WTC11 (cell line): ENCODE measurements at places on chromosomes 11 and 22.

DNA sequence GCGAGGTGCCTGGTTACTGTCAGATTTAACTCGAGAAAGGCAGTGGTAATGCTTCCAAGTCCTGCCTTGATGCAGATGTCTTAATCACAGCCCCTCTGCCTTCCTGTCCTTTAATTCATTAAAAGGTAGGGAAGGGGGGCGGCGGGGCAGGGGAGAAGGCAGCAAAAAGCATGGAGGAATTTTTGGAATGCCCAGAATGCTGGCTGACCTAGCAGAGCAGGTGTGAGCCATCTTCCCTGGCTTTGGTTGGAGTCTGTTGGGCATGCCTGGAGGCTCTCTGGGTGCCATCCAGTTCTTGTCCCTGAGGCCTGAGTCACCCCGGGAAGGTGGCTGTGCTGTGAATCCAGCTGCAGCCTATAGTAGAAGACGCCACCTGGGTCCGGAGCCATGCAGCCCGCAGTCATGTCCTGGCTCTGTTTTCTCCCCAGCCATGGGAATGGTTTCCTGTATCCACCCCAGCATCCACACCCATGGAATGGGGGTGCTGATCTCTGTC lies 15.6 kb downstream of the KIAA1671 start:
- H3K27me3 ChIP-seq = no peaks in the 10 kb centered on the region
- H3K4me3 ChIP-seq = no peak overlapping the region
- peaks cover 6% of the 10 kb centered on the region; the same call in 1 of the 2 replicates for H3K36me3 ChIP-seq
- peak; percentile 76 for DNase-seq

DNA sequence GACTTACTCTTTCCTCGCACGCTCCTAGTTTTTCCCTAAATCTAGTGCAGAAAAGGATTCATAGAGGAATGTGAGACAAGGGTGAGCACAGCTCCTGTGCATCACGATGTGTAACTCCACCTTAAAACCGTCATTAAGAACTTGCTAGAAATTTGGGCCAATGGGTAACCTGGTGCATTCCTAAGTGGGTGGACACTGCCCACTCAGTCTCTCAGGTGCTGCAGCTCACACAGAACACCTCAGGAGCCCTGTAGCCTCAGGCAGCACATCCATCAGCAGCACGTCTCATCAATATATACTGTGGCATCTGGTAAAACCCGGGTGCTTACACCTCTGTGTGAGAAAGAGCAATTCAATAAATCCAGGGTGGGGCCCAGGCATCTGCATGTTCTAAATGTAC lies 12.4 kb downstream of the POU2AF3 start:
- no peaks in the 10 kb centered on the region for H3K27me3 ChIP-seq
- DNase-seq = no peak
- H3K36me3 ChIP-seq = no peaks in the 10 kb centered on the region
- no peak overlapping the region for H3K27ac ChIP-seq

GRCh38 chr11:8913961-8914660 lies 3.1 kb downstream of the AKIP1 start:
- H3K4me3 ChIP-seq = no peak overlapping the region
- DNase-seq = peak; percentile 65
- H3K4me1 ChIP-seq = peaks cover 38% of the 10 kb centered on the region
- H3K27me3 ChIP-seq = peaks cover 13% of the 10 kb centered on the region

DNA sequence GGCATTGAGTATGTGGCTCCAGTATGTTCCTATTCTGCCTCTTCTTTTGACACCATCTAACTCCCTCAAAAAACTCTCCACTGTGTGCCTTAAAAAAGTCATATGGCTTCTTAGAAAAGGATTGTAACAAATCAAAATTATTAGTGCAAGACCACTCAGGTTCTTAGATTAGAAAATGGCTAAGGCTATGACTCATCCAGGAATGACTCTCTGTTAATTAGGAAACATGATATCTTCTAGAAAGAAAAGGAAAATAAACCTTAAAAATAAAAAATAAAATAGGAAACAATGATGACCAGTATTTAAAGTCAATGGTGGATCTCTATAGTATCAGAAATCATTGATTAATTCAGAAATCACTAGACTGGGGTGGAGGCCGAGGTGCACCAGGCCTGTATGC lies 21.7 kb downstream of the SLC25A17 start:
- no peak overlapping the region for H3K27ac ChIP-seq
- no peaks in the 10 kb centered on the region for H3K27me3 ChIP-seq
- no peak for DNase-seq
- H3K4me1 ChIP-seq = no peaks in the 10 kb centered on the region
- no peak overlapping the region for H3K4me3 ChIP-seq

DNA sequence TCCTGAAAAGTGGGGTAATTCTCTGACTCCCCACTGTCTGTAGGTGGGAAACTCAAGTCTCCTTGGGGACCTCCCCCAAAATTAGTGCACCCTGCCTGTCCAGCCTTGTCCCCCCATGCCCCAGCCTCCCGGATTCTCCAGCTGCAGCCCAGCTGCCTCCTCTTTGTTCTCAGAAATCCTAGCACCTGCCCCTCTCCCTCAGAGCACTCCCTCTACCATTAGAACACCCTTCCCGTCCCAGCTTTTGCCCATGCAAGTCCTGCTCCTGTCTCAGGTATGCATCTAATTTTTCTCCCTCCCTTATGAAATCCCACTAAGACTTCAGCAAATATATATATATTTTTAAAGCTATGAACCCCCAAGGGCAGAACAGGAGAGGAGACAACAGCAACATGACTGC lies 37.3 kb downstream of the LRFN4 start:
- DNase-seq = no peak
- no peak overlapping the region for H3K27ac ChIP-seq
- no peak overlapping the region for H3K4me3 ChIP-seq

- H3K4me3 ChIP-seq = no peak overlapping the region
- peak overlapping the region; percentile 57; the same call in 1 of the 2 replicates for H3K27ac ChIP-seq
- peaks cover 29% of the 10 kb centered on the region for H3K36me3 ChIP-seq
- H3K27me3 ChIP-seq = no peaks in the 10 kb centered on the region
These were observed 14.4 kb downstream of the YWHAH start for GRCh38 chr22:31958625-31959239.

GRCh38 chr11:126485021-126485792 lies 129.7 kb downstream of the ST3GAL4 start:
- peak; percentile 0 for DNase-seq
- H3K27me3 ChIP-seq = no peaks in the 10 kb centered on the region; the same call in 1 of the 2 replicates
- no peak overlapping the region for H3K27ac ChIP-seq
- H3K4me1 ChIP-seq = peaks cover 24% of the 10 kb centered on the region

GRCh38 chr11:5297721-5298323 lies 3.9 kb downstream of the OR51B4 start:
- H3K36me3 ChIP-seq = no peaks in the 10 kb centered on the region
- no peak for DNase-seq
- no peak overlapping the region for H3K4me3 ChIP-seq

DNA sequence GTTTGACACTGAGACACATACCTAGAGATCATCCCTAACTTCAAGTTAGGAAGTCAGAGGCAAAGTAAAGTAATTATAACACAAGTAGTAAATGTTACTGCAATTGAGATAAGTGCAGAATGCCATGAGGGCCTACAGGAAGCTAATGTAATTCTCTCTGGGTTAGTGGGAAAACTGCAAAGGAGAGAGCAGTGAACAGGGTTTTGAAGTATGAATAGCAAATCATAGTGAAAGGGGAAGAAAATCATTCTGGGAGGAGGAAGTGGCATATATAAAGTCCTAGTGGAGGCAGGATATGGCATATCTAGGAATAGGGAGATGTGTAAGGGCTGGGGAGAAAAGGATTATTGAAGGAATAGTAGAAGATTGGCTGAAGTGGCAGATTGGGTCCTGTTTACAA lies 27.9 kb downstream of the RNF169 start:
- H3K36me3 ChIP-seq = no peaks in the 10 kb centered on the region
- no peak for DNase-seq
- no peak overlapping the region for H3K27ac ChIP-seq
- no peaks in the 10 kb centered on the region for H3K27me3 ChIP-seq
- no peak overlapping the region for H3K4me3 ChIP-seq
- no peaks in the 10 kb centered on the region for H3K4me1 ChIP-seq

DNA sequence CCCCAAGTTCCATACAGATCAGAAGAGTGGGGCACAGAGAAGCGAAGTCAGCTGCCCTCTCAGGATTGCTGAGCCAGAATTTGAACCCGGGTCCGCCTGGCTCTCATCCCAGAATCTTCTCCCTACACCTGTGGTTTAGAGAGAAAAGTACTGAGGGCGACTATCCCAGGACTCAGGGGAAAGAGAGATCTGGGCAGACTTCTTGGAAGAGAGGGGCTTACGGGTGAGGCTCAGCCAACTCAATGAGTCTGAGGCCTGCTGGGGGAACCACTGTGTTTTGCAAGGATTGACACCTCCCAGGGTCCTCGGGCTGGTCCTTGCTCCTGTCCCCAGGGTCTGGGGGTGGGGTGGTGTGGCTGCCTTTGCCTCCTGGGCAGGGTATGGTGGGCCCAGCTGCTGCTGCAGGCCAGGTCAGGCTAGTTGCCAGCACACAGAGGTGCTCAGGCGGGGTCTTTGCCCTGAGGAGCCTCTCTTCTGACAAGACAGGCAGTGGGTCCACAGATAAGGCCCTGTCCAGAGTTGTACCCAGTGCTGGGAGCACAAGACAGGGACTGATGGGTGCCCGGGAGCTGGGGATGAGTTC lies 1.2 kb downstream of the CAPN5 start:
- H3K27ac ChIP-seq = no peak overlapping the region
- H3K4me3 ChIP-seq = peak overlapping the region; percentile 75
- peaks cover 21% of the 10 kb centered on the region for H3K27me3 ChIP-seq
- peaks cover 26% of the 10 kb centered on the region for H3K4me1 ChIP-seq
- no peaks in the 10 kb centered on the region for H3K36me3 ChIP-seq

DNA sequence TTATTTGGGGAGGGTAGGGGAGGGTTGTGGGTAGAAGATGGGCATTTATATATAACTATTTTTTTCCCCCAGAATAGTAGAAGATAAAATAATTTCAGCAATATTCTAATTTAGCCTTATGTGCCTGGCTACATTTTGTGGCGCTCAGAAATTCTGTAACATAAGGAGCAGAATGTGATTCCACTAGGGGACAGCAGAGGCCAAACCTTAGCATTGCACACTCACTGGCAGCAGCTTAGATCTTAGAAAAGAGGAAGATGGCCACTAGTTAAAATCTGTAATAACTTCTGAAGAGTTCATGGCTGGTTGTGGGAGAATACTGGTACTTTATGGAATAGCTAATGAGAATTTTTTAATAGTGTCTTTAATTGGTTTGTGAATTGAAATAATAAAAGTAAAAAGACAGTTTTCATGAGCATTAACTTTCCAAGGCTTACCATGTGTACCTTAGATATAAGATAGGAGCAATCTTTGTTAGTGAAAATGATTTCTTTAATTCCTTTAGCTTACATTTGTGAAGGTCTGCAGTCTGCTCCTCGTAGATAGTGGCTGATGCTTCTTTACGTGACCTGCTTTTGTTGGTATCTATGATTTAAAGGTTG lies 33.1 kb downstream of the DDX10 start:
- H3K27me3 ChIP-seq = no peaks in the 10 kb centered on the region
- no peak overlapping the region for H3K4me3 ChIP-seq
- DNase-seq = peak; percentile 27
- H3K27ac ChIP-seq = no peak overlapping the region

- no peaks in the 10 kb centered on the region for H3K36me3 ChIP-seq
- no peak overlapping the region for H3K27ac ChIP-seq
- peaks cover 3% of the 10 kb centered on the region; the same call in 1 of the 2 replicates for H3K27me3 ChIP-seq
These were observed 11.2 kb downstream of the BARX2 start for GRCh38 chr11:129386795-129387397.

GRCh38 chr11:3614742-3615171 lies 27.0 kb downstream of the ART5 start:
- H3K27me3 ChIP-seq = peaks cover 3% of the 10 kb centered on the region; the same call in 1 of the 2 replicates
- H3K4me3 ChIP-seq = no peak overlapping the region
- H3K27ac ChIP-seq = no peak overlapping the region
- no peaks in the 10 kb centered on the region for H3K36me3 ChIP-seq

DNA sequence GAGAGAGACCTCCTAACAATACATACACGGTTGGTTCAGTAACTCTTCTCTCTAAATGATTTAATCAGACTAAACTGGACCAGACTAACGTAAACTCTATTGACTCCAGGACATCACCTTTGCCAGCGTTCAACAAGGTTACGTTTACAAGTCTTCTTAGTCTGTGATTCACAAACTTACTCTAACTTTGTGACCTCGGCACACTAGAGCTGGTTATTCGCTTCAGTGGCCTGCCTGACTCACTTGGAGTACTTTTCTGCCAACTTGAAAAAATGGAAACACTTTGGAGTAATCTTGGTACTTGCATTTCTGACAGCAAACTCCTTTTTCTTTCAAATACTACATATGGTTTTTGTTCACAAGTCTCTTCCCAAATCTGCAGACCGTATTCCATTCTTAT lies 26.2 kb downstream of the MTMR2 start:
- H3K27ac ChIP-seq = no peak overlapping the region
- H3K36me3 ChIP-seq = no peaks in the 10 kb centered on the region
- H3K4me3 ChIP-seq = no peak overlapping the region
- H3K27me3 ChIP-seq = no peaks in the 10 kb centered on the region
- H3K4me1 ChIP-seq = peaks cover 7% of the 10 kb centered on the region

DNA sequence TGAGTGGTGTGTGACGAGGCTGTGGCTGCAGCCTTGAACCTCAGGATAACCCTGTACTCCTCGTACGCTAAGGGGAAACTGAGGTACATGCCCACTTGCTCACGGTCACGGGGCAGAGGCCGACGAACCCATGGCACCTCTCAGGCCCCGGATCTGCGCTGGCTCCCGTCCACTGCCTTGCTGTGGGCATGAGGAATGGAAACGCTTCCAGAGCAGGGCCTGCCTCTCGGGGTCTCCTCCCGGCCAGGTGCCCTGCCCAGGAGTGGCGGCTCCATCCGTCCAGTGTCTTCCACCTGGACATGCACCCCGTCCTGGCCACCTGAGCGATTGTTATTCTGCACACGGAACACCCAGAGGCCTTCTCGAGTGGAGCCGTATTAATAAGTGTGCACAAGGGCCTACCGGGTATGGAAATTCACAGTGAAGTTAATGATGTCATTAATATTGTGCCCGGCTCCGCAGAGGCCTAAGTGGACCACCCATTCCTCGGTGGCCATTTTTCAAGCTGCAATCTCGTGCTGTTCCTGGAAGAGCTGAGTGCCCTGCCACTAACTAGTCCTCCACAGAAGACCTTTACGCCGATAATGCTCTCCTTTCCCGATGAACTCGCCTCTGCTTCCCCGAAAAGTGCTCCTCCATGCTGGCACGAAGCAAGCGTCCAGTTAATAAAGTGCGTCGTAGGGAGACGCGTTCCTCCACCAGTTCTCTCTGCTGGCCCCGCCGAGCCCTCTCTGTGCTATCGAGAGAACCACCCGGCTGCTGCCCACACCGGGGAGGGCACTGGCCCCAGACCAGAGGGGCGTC lies 927.9 kb downstream of the BRD1 start:
- no peak for DNase-seq
- H3K4me3 ChIP-seq = no peak overlapping the region
- no peaks in the 10 kb centered on the region; the same call in 1 of the 2 replicates for H3K27me3 ChIP-seq
- H3K27ac ChIP-seq = no peak overlapping the region
- H3K36me3 ChIP-seq = no peaks in the 10 kb centered on the region
- no peaks in the 10 kb centered on the region for H3K4me1 ChIP-seq

- DNase-seq = no peak
- no peaks in the 10 kb centered on the region for H3K27me3 ChIP-seq
- no peak overlapping the region for H3K4me3 ChIP-seq
- peaks cover 74% of the 10 kb centered on the region for H3K36me3 ChIP-seq
- H3K4me1 ChIP-seq = peaks cover 5% of the 10 kb centered on the region
These were observed 8.9 kb downstream of the HPS4 start for GRCh38 chr22:26474682-26475081.

- peaks cover 4% of the 10 kb centered on the region; the same call in 1 of the 2 replicates for H3K27me3 ChIP-seq
- H3K27ac ChIP-seq = no peak overlapping the region
- no peak for DNase-seq
- H3K36me3 ChIP-seq = peaks cover 24% of the 10 kb centered on the region
These were observed 41.7 kb downstream of the THAP12 start for GRCh38 chr11:76339221-76339620.

GRCh38 chr22:32920032-32920628 lies 118.6 kb downstream of the TIMP3 start:
- no peak overlapping the region for H3K27ac ChIP-seq
- peaks cover 6% of the 10 kb centered on the region for H3K4me1 ChIP-seq
- no peaks in the 10 kb centered on the region for H3K27me3 ChIP-seq
- peaks cover 22% of the 10 kb centered on the region for H3K36me3 ChIP-seq
